Right atrium auricular region (tissue), 2 donors: ENCODE measurements at places on chromosomes 3 and 15. TPM values are rescaled to one million over a fixed set of nuclear protein-coding genes. Genes with fewer than 3 reads are reported as not detected.

The LMCD1 gene
- total RNA-seq, result 79.0 TPM

The EHHADH gene
- 3.6 TPM for total RNA-seq

- no peak for DNase-seq
- no peaks in the 10 kb centered on the region for H3K36me3 ChIP-seq
- no peak overlapping the region for H3K4me3 ChIP-seq
- no peaks in the 10 kb centered on the region for H3K27me3 ChIP-seq
- H3K4me1 ChIP-seq, result no peaks in the 10 kb centered on the region
Measured at GRCh38 chr3:65761446-65762234, 277.1 kb downstream of the MAGI1 start.

- H3K4me3 ChIP-seq, result no peak overlapping the region
- H3K27me3 ChIP-seq, result no peaks in the 10 kb centered on the region
- peaks cover 3% of the 10 kb centered on the region for H3K4me1 ChIP-seq
- DNase-seq, result no peak
- H3K36me3 ChIP-seq, result no peaks in the 10 kb centered on the region
Measured at GRCh38 chr3:66121318-66121717, 82.6 kb upstream of the MAGI1 start.
